Esophagus mucosa (tissue), 1 donor: ENCODE measurements at places on chromosomes 2 and 18.

DNA sequence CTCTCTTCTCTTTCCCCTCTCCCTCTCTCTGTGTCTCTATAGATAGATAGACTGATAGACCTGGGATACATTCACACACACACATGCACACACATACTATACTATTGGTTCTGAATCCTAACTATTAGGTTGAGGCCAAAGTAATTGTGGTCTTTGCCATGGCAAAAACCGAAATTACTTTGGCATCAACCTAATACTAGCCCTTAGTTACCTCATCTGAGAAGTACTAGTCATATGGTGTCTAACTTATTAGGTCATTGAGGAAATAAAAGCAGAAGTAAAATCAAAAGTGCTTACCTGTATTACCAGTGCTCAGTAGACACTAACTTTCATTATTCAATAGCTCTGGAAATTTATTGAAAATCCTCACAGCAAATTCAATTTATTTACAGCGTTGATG lies 451.5 kb downstream of the EPHA4 start:
- no peak for ATAC-seq

GRCh38 chr2:158312981-158313380 lies 143.6 kb downstream of the CCDC148 start:
- ATAC-seq, result no peak

GRCh38 chr2:55962915-55963314 lies 39.3 kb upstream of the EFEMP1 start:
- ATAC-seq, result no peak

GRCh38 chr18:40004246-40004645 lies 1950.8 kb upstream of the PIK3C3 start:
- ATAC-seq, result no peak

GRCh38 chr2:115118306-115118705 lies 675.9 kb downstream of the DPP10 start:
- ATAC-seq, result no peak

DNA sequence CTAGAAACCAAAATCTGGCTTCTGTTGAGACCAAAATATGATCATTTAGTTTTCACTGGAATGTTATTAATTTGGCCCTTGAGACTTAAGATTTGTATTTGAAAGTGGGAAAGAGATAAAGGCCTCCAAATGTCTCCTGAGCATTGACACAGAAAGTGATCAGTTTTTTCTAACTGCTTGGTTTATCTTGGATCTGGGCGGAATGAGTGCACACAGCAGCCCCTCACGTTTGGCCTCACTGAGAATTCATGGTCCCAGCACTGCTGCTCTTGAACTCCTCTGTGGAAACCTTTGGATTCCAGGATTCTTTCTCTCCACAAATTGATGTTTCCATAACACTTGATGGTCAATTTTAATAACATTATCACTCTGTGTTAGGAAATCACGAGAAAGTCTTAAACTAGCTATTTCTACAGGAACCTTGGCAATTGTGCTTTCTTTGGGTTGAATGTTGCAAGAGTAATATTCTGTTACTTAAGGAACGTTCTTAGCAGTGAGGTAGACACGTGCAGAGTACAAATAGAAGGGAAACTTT lies 180.3 kb upstream of the BCL2L11 start:
- no peak for ATAC-seq

DNA sequence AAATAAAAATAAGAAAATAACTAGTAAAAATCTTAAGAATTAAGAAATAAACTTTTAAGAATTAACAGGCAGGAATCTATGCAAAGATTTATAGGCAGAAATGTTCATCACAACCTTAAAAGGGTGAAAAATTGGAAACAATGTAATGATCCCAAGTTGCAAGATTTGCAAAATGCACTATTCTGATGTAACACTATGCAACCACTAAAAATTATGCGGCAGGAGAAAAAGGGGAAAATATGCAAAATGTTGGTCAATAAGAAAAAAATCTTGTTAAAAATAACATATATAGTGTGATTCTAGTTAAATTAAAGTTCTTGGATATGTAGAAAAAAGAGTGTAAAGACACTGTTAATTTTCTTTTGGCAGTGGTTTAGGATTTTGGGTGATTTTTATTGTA lies 132.8 kb downstream of the UPP2 start:
- ATAC-seq, result no peak

DNA sequence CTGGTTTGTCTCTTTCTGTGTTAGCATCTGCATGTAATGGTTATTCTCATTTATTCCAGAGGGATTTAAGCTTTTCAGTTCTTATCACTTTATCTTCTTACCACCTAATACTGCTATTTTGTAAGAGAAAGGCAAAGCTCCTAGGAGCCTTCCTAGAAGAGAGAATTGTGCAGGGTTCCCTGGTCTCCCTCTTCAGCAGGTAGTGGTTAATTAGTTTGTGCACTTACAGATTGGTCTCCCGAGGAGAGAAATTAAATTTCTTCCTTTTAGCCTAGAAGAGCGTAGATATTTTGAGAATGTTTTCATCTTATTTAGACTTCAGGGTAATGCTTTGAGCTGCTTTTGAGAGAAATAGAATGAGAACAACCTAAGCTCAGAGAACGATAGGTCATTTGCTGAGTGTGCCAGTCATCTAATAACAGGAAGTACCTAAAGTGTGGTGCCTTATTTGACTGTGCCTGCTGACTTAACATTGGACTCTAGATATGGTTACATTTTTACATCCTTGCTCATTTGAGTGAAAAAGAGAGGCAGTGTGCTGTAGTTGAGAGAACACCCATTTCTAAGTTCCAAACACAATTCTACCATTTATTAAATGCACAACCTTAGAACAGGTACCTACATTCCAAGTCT lies 651.4 kb downstream of the STK39 start:
- no peak for ATAC-seq
